RKO (cell line): ENCODE measurements at places on chromosomes 7 and 10.
A peak's percentile ranks its signal among the peaks of the same experiment; 100 is the strongest.

DNA sequence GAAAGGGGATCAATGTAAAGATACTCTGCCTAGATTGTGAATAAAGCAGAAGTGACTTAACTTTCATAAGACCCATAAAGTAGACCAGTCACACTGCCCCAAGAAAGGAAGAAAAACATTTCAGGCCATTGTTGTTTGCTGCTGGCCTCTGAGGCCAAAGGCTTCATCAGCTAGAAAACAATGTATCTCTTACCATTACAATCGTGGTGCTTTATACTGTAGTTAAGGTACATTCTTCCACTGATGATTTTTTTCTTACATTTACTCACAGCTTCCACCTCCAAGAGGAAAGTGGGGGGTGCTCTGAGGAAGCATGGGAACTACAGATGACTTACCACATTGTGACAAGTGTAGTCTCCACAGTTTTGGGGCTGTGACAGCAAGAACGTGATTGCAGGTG lies 68.6 kb downstream of the NRG3 start:
- no peak for DNase-seq

DNA sequence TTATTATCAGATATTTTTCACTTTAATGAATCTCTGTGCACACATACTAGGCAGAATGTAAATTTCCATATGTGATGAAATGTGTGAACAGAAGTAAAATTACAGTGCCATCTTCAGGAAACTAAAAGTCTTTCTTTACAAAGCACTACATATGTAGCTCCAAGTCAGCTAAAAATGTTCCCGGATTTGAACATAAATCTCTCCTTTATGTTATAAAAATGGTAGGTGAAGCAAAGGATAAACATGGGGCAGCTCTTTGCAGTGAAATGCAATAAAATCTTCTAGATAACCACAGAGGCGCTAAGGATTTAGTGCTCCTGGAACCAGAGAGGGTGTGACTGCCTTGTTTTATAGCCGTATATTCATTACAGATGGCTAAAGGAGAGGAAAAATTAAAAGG lies 104.9 kb upstream of the C7orf33 start:
- DNase-seq, result peak; percentile 33

GRCh38 chr10:90289037-90289436 lies 568.8 kb downstream of the HTR7 start:
- DNase-seq, result peak; percentile 7

GRCh38 chr10:77398558-77398957 lies 239.1 kb downstream of the KCNMA1 start:
- no peak for DNase-seq

- DNase-seq, result no peak
Measured at GRCh38 chr7:95424716-95425115, 10.1 kb downstream of the PON2 start.

DNA sequence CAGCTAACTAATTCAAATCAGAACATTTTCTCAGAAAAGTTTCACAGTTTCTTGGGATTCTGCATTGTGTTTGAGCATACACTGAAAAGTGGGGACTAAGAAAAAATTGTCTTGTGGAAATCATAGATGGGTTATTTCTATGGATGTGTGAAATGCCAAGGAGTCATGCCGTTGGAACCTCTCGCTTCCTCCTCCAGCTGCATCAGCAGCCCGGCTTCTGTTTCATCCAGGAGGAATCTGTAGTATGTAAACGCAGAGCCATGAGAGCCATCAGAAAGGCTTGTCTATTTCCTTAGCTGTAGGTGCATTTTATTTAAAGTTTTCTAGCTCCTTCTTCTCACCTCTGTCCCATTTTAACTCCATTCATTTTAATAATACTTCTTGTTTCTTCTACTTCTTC lies 1144.1 kb downstream of the GATA3 start:
- peak; percentile 28 for DNase-seq

DNA sequence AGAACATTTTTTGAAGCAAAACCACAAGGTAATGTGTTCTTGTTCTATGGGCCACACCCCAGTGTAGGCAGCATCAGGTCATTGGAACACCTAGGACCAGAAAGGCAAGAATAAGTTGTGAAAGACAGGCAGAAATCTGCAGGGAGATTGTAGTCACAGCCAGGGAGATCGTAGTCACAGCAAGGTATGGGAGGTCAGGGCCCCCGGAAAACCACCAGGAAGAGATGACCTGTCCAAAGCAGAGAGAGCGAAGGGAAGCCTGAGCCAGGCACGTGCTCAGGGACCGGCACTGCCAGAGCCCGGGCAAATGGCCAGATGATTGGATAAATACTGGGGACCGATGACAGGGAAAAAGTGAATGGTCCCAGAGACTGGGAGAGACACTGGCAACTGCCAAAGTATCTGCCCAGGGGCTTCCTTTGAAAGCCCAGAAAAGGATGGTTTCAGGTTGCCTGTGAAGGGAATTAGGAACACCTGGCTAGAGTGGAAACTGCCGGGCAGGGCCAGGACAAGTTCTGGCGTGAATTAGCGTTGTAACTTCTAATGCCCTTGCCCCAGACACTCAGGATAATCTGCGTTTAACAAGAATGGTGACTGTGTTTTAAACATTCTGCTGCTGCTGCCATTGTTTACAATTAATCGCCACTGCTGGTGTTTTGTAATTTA lies 3.9 kb upstream of the NOBOX start:
- DNase-seq, result no peak

GRCh38 chr7:66741710-66742049 lies 1.1 kb downstream of the RABGEF1 start:
- DNase-seq, result peak; percentile 67

- no peak for DNase-seq
Measured at GRCh38 chr10:128866551-128866950, 600.5 kb upstream of the MGMT start.

- DNase-seq, result peak; percentile 70
Measured at GRCh38 chr10:10794046-10794445, 223.6 kb upstream of the CELF2 start.

DNA sequence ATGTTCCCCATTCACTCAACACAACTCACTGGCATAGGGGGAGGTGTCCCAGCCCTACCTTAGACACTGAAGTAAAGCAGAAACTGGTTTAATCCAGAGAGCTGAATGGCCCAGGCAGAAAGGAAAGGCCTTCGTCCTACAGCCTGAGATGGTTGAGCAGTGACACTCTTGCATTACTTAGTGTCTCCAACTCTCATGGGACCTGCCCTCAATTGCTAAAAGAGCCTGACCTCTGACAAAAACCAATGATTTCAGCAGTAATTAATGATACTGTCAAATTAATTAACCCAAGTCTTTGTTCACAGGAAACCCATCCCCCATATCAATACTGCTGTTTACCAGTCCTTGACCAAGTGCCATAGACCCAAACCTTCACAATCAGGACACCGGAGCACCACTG lies 48.6 kb downstream of the ICA1 start:
- DNase-seq, result no peak

DNA sequence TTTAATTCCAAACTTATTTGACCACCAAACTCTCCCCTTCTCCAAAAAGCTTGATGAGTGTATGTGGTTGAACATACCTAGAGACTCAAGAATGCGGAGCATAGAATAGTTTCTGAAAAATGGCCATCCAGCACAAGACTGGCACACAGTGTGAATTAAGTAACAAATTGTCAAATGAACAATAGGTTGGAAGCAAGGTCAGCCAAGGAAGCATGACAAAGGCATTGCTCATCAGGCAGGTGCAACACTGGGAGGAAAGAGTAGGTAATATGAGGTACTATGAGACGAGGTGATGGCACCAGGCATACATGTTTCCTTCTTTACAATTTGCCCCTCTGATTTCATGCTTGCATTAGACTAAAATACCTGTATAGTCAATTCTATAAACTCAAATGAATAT lies 73.7 kb downstream of the DKK1 start:
- DNase-seq, result no peak

GRCh38 chr7:26117142-26117807 lies 34.7 kb upstream of the NFE2L3 start:
- DNase-seq, result no peak

DNA sequence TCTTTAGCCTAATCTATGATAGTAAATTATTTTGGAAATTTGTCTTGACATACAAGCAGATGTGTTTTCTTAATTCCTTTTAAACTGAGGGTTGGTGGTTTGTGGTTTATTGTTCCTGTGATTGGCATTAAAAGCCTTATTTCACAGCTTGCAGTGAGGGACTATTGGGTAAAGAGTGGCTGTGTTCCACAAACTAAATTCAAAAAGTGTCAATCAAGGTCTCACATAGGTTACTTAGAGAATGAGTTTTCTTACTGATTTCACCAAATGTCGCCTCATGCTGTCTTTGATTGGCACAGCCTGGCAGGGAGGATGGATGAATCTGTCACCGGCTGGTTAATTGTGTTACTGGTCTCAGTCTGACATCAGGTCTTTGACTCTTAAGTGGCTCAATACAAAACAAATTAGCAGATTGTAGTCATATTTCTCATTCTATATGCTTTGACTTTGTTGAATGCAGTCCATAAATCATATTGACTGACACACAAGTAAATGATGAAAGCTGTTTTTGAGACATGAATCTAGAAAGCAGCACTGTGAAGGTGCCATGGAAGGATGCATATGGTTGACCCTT lies 66.8 kb upstream of the CYP26C1 start:
- DNase-seq, result no peak

GRCh38 chr10:74883428-74883827 lies 57.0 kb downstream of the KAT6B start:
- DNase-seq, result no peak

GRCh38 chr10:46306516-46307184 lies 19.9 kb downstream of the ANTXRL start:
- DNase-seq, result no peak

DNA sequence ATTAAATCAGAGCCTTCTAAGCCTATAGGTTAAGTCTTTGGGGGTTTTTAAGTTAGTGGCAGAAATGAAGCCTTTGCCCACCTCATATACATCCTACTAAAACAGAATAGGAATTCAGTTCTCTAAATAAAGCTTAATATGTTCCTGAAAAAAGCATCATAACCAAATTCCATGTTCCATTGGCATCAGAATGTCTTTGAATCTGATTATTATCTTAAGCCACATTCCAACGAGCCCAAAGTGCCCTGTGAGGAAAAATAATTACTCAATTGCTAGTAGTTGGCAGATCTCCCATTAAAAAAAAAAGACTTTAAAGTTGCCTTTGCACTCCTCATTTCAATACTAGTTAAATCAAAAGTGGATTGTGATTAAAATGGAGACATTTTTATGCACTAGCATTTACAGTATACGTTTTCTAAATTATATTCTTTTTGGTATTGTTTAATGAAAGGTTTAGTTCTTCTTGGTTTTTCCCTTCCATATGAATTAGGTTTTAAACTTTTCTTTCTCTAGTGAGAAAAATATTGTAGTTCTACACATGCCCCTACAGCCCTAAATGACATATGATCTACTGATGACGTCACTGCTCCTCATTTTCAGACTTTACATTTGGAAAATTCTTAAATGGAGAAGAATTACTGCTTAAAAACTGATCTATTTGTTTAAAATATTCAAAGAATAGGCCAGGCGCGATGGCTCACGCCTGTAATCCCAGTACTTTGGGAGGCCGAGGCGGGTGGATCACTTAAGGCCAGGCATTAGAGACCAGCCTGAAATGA lies 54.3 kb upstream of the CABCOCO1 start:
- DNase-seq, result no peak

DNA sequence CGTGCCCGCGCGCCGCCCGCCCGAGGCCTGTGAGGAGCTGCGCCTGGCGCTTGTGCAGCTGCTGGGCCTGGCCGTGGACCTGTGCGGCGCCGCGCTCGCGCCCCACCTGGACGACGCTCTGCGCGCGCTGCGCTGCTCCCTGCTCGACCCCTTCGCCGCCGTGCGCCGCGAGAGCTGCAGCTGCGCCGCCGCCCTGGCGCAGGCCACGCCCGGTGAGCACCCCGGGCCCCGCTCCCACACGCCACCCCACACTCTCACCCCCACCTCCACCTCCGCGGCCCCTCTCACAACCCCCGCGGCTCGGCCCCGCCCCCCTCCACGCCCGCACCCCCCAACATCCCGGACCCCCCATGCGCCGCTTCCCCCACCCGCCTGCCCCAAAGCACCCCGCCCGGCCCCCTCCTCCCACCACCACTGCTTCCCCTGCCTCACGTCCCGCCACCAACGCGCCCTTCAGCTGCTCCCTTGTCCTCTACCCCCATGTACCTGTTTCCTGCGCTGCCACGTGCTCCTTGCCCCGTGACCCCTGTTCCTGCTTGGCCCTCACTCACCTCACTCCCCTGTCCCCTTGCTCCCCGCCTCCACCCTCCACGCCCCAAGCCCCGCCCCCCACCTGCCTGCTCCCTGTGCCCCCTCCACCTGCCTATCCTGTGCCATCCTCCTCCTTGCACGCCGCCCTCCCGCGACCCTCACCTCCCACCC lies at the start of gene PRKAR1B:
PRKAR1B (minus strand) TSS at position 178 of the 702 bp plus-strand sequence. CDS start 15,776 bp downstream, outside the sequence.
- DNase-seq, result peak; percentile 57

- DNase-seq, result no peak
Measured at GRCh38 chr7:55589905-55590304, 17.6 kb upstream of the VOPP1 start.

- DNase-seq, result no peak
Measured at GRCh38 chr10:35268323-35268722, 68.0 kb upstream of the CCNY start.

- DNase-seq, result no peak
Measured at GRCh38 chr10:110074298-110074697, 66.5 kb downstream of the ADD3 start.

DNA sequence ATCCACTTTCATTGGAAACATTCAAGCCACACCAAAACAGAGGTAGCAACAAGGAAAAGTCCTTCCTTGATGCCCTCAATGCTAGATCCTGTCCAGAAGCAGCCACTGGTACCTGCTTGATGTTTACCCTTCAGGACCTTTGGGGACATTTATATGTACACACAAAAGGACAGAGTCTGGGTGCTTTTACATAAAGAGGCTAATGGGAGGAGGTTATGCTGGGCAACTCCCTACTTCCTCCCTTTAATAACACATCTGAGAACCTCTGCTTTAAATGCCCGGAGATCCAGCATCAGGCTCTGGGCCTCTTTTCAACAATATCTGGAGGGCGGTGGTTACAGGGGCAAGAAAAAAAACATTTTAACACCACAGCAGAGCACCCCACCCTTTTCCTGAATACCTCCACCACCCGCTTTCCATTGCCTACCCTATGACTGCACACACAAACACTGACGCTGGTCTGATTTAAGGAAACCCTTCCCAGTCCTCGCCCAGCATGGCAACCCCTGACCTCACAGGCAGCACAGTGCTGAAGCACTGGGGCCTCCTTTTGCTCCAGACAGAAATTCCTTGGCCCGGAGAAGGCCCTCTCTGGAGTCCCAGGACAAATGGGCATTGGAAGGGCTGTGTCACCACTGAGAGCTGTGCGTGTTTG lies 39.3 kb upstream of the DUSP5 start:
- no peak for DNase-seq

DNA sequence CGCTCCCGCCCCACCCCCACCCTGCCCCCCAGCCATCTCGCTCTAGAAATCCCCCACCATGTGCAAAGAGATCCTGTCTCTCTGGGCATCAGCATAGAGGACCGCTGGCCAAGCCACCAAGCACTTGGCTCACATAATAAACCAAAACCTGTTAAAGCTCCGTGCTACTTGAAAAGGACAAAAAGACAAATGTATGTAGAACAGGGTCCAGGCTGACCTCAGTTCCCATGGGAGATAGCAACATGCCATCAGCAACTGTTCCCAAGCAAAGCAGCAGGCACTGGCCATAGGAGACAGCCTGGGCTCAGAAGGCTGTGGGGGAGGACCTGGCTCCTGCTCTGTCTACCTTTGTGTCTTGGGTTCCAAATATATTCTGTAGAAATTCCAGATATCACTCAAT lies 38.4 kb upstream of the GDF10 start:
- no peak for DNase-seq

GRCh38 chr10:103580011-103580410 lies 86.5 kb downstream of the NEURL1 start:
- DNase-seq, result no peak

- no peak for DNase-seq
Measured at GRCh38 chr7:35533902-35534301, 161.0 kb downstream of the HERPUD2 start.
